ENCODE measurements at places on chromosomes 6 and 20. TPM values are rescaled to one million over a fixed set of nuclear protein-coding genes. Genes with fewer than 3 reads are reported as not detected.

Gene PLG
- total RNA-seq, result not detected

Gene PNLDC1
- 0.14 TPM for total RNA-seq

Gene CNR1
- total RNA-seq, result not detected

Gene C6orf89
- total RNA-seq, result 24.0 TPM

Gene ESF1
- 6.9 TPM for total RNA-seq

Gene ISM1
- 1.1 TPM for total RNA-seq

Gene MUC21
- not detected for total RNA-seq

Gene GTSF1L
- total RNA-seq, result not detected

Gene KHDC1L
- not detected for total RNA-seq

GRCh38 chr6:79261666-79262065 lies 27.2 kb upstream of the HMGN3 start:
- no peak for DNase-seq

DNA sequence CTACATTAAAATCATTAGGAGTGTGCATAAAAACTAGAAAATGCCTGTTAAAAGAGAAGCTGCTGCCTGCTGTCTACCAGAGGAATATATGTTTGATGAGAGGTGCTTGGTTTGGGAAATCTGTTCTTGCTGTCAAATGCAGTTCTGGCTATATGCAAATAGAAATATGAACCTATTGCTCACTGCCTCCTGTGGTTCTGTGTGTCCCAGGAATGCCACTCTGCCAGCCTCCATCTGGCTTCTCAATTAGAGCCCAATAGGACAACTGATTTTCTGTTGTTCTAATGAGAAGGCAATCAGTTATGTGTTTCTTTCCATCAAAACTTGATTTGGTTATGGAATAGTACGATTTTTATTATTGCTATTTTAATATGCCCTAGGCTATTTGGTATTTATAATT lies 759.7 kb downstream of the HDGFL1 start:
- DNase-seq, result no peak

GRCh38 chr6:84269947-84270733 lies 42.7 kb upstream of the CEP162 start:
- no peak for DNase-seq

GRCh38 chr6:112441607-112442006 lies 94.5 kb downstream of the RFPL4B start:
- no peak for DNase-seq

DNA sequence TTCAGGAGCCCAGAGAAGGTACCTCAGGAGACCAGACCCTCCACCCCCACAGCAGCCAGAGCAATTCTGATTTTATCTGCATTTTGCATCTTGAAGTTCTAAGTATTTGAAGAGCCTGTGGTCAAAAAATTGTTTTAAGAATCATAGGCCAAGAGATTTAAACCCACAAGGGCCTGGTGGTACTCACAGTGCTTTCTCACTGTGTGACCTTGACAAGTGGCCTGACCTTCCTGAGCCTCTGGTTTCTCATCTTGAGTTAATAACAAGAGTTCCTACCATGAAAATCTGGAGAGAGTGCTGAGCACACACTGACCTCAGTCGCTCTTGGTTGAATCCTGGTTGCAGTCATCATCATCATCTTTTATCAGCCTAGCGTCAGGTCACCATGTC lies 45.4 kb upstream of the ID1 start:
- no peak for DNase-seq

GRCh38 chr6:156725712-156726111 lies 51.5 kb upstream of the ARID1B start:
- no peak for DNase-seq

GRCh38 chr20:49888212-49889000 lies 26.9 kb downstream of the SPATA2 start:
- peak; percentile 25 for DNase-seq

DNA sequence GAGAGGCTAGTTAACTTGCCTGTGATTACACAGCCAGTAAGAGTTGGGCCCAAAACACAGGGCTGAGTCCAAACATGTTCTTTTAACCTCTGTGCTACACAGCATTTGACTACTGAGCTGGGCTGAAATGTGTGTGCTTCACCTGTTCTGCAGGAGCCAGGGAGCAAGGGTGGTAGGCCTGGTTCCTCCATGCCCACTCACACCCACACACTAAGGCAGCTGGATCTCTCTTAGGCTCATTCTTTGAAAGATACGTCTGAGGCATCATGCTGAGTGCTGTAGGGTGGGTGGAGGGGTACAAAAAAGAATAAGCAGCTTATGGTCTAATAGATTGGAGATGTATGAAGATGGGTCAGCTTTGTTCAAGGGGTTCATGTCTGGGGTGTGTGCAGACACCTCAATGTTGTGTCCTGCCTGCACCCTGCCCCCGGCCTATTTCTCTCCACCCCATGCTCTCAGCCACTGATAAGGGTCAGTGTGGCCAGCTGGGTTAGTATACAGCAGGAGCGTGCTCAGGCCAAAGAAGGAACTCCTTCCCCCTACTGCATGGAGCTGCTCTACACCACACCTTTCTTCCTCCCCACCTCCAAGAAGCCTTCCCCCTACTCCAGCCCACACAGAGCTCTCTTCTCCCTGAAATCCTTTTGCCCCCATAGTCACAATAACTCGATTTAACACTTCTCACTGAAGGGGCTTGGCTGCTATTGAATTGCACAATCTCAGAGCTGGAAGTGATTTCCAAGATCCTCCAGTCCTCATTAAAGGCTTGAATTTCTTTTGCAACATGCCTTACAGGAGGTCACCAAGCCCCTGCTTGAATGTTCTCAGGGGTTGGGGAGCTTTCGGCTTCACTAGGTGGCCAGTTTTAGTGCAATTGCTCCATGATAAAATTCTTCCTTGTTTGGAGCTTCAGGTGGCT lies 3.4 kb downstream of the PPP2R5D start:
- DNase-seq, result no peak

DNA sequence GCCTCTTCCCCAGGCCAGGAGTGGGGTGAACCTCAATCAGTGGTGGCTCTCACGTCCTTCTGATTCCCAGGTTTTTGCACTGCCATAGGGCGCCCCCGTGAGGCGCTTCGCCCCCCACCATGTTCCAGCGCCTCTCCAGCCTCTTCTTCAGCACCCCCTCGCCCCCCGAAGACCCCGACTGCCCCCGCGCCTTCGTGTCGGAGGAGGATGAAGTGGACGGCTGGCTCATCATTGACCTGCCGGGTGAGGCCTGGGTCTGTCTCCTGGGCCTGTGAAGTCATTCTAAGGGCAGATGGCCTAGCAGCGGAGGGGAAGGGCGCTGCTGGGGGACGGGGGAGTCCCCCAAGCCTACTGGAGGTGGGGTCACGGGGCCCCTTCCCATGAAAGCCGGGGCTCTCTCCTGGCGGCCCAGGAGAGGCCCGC lies 4.5 kb downstream of the TP53INP2 start:
- peak; percentile 73 for DNase-seq

DNA sequence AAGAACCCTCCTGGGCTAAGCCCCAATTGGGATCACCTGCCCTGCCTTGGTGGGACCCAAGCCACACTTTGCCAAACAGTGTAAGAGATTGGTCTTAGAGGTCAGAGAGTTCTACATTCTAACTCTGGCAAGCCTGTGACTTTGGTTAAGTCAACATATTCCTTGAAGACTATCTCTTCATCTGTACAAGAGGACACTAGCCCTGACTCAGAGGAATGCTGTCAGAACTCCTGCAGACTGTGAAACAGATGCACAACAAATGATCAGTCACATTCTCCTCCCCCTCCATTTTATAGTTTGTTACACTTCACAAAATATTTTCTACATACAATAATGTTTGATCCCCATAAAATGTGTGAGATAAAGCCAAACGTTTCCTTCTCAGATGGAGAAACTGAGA lies 91.7 kb upstream of the EPB41L1 start:
- DNase-seq, result no peak

GRCh38 chr20:48813446-48813747 lies 14.4 kb downstream of the PREX1 start:
- no peak for DNase-seq

DNA sequence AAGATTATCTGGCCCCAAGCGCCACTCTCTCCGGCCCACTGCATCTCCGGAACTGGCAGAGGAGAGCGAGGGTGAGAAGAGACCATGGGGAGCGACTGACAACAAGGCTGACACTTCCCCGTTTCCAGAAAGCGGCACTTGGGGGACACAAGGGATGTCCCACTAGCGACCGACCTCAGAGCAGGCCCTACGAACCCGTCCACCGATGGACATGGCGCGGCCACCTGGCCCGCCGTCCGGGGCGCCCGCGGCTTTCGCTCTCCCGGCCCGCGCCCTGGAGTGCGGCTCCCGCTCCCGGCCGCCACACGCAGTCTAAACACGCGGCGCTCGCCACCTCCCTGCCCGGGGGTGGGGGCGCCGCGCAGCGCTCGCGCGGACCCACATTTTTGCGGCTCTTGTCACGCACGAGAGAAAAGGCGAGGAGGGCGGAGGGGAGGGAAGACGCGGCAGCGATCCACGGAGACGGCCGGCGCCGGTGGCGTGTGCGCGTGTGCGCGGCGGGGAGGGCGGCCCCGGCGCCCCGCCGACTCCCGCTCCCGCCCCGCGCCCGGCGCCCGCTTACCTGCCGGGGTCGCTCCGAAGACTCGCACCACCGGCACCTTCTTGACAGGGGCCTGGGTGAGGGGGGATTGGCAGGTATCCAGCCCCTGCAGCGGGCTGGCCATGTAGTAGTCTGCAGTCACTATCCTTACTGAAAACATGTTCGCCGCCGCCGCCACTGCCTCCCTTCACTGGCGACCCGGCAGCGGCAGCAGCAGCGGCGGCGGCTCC lies 645 bp downstream of the REV3L start:
- peak; percentile 42 for DNase-seq

- no peak for DNase-seq
These were observed 689.4 kb upstream of the MAP3K7 start for GRCh38 chr6:91276315-91276714.

GRCh38 chr6:127832381-127832780 lies 68.5 kb downstream of the THEMIS start:
- DNase-seq, result no peak

- no peak for DNase-seq
These were observed 16.4 kb downstream of the MRPS18A start for GRCh38 chr6:43671011-43671800.

DNA sequence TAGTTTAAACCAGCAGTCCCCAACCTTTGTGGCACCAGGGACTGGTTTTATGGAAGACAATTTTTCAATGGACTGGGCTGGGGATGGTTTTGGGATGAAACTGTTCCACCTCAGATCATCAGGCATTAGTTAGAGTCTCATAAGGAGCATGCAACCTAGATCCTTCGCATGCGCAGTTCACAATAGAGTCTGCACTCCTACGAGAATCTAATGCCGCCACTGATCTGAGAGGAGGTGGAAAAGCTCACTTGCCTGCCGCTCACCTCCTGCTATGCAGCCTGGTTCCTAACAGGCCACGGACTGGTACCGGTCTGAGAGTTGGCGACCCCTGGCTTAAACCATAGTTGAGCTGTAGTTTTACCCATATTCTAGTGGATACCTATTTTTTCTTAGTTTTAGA lies 154.6 kb downstream of the SLC35F1 start:
- DNase-seq, result no peak

DNA sequence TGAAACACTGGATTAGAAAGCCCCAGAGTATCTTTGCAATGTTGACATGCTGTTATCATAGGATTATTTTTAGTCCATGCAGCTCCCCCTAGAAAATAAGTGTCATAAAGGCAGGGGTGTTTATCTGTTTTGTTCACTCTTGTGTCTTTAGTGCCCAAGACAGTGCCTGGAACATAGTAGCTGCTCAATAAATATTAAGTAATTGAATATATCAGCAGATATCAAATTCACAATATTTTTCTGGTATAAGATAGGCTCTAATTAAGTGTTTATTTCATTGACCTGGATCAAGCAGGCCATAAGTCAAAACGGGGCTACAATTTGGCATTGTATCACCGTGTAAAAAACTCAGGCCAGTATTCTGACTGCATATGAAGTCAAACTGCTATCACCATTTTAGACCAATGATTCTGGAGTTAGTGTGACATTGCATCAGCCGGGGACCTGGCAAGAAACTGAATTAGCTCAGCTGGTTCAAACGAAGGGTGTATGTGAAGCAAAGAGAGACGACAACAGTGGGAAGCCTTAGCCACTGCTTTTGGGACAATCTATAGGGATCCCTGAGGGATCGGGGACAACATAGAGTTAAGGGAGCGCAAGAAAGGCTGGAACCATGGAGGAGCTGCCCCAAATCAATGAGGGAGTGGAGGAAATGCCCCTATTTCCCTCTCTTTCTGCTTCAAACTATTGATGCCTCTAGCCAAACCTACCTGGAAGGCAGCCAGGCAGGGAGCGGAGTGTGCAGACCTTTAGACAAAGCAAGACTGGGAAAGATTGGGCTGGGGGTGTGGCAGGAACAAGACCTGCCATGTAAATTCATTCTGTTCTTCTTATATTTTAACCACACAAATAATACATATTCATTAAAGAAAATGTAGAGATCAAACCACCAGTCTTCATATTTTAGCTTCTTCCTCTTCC lies 112.2 kb downstream of the PLEKHG1 start:
- DNase-seq, result no peak

DNA sequence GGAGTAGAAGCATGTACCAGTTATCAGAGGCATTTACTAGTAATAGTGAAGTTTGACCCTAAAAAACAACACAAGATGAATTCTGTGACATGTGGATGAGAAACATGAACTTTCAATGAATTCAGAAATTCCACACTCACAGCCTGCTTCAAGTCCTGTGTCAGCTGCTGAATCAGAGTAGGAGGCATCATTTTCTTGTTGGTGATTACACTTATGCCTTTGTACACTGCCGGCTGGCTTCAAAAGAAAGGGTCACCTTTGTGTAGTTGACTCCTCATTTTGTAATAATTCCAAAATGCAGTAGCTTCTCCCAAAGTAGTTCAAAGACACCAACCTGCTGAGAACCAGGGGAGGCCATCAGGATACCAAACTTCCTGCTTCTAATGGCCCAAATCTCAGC lies 165.5 kb downstream of the BACH2 start:
- no peak for DNase-seq

- DNase-seq, result no peak
These were observed 21.2 kb downstream of the EPB41L2 start for GRCh38 chr6:131041814-131042213.

- peak; percentile 69 for DNase-seq
These were observed 657 bp downstream of the ZHX3 start for GRCh38 chr20:41316602-41317545.

DNA sequence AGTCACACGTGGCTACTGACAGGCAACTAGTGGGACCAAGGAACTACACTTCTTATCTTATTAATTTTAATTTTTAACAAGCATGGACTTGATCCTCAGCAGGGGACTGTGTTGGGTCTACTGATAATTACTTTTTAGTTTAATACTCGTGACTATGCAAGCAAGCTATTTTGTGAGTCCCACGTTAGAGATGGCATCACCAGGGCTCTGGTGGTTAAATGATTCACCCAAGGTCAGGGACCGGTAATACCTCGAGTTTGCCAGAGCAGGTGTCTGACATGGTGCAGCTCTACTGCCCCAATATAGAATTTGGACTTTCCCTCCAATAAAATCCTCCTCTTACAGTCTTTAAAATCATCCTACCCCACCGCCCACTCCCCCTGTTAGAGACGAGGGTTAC lies 98.6 kb upstream of the RIN2 start:
- DNase-seq, result no peak
